ENCODE measurements at places on chromosomes 7 and 10.

DNA sequence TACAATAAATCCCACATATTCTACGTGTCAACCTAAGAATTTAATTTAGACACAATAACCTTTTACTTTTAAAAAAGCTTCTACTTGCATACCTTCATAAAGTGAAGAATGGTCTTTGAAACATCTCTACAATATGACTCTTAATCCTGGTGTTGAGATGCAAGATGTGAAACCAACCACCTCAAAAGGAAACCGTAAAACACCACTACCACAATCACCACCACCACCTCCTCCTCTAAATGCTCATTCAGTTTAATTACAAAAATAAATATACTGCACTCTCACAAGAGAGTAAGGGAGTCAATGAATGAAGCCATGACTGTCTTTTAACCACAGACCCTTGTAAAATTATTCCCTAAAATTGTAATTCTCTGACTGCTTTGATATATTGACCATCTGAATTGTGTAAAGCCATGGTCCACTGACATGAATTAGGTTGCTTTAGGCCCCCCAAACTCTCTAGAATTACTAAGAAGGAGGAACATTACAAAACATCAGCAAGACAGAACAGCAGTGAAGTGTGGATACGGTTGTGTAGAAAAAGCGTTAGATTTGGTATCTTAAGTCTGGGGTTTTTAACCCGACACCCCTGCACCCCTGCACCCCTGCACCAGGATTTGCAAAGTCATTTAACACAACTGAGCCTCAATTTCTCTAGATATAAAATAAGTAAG lies 171.4 kb downstream of the SFMBT2 start:
- no peak for DNase-seq

- no peak for DNase-seq
Measured at GRCh38 chr10:70849582-70850016, 33.9 kb downstream of the SGPL1 start.

DNA sequence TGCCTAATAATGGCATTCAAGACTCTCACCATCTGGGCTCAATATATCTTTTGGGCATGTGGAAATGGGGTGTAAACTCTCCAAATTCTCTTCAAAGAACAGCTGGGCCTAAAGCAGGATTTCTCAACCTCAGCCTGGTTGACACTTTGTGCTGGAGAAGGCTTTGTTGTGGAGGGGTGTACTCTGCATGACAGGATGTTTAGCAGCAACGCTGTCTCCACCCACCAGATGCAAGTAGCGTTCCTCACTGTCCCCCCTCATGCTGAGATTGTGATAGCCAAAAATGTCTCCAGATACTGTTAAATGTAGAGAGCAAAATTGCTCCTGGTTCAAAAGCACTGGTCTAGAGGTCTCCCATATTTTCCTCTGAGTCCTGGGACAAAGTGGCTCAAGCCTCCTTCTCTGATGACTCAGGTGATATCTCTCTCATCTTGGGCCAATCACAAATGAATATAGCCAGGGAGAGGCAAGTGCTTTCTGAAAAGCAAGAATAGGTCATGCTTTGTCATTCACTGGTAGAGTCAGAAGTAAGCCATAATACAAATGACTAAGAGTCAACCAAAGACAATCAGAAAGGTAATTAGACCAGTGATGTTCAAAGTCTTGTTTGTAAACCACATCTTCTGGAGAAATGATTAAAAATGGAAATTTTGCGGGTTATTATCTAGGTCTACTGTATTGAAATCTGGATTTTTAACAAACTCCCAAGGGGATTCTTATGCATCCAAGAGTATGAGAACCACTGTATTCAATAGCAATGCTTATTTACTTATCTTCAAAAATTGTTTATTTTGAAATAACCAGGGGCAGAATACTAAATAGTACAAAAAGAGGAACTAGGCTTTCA lies 330.8 kb downstream of the PTEN start:
- no peak for DNase-seq

DNA sequence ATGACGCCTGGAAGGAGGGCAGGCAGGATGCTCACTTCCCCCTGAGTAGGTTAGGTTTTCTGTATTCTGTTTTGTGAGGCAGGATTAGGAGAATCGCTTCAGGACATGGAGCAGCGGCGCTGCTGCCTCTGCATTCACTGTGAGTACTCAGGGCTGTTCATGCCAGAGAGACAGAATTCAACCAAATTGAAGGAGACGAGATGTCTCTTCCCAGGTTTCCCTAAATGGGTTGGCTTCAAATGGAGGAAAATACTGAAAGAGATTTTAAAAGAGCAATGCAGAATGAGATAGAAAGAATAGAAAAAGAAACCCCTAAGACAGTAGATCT lies 21.9 kb upstream of the CNPY1 start:
- no peak for DNase-seq

DNA sequence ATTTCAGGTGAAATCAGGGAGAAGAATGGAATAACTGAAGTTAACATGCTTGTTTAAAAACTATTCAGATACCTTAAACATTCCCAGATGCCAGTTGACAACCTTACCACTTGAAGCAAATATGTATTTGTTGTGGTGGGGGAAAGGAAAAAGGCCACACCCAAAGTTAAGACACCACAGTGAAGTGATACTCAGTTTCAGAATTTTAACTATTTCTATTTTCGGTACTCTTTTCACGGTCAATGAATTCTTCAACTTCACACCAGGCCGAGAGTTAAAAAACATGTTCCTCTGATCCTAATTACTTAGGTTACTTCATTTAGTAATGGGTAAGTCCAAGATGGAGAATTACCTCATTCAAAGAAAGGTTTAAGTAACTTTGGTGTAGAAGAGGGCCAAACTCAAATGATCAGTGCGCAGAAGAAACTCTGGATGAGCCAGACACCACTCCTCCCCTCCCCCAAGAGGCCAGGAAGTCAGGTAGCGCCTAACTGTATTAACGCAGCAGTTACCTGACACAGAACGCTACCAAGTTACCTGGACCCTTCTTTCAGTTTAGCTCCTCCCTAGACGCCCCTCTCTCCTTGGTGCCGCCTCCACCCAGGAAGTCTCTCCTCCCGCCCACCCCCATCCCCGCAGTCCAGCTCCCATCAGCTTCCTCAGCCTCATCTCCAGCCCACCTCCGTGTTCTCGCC lies 700 bp downstream of the MTPN start:
- DNase-seq: no peak

- no peak for DNase-seq
Measured at GRCh38 chr7:138919911-138920310, 61.3 kb downstream of the KIAA1549 start.
